Airway epithelial cell (primary cell): ENCODE measurements at places on chromosomes 13 and 19. TPM values are rescaled to one million over a fixed set of nuclear protein-coding genes. Genes with fewer than 3 reads are reported as not detected.

The SIGLEC14 gene
- not detected in 2 replicates for total RNA-seq

The ZNF561 gene
- total RNA-seq, result 21.8 and 37.2 TPM in 2 replicates

The DAND5 gene
- total RNA-seq, result 0.07 TPM in 1 of 2 replicates, not detected in the other

The CAPN12 gene
- 7.4 and 8.9 TPM in 2 replicates for total RNA-seq

The SULT2A1 gene
- total RNA-seq, result not detected in 2 replicates

The SRRM5 gene
- total RNA-seq, result not detected in 2 replicates

The CDC42EP5 gene
- total RNA-seq, result 35.1 and 37.1 TPM in 2 replicates

The ZNF560 gene
- total RNA-seq, result 0.49 TPM in 1 of 2 replicates, not detected in the other

The TNFSF13B gene
- total RNA-seq, result 0.14 TPM in 1 of 2 replicates, not detected in the other

The FSTL3 gene
- total RNA-seq, result 207 and 297 TPM in 2 replicates

The PBX4 gene
- total RNA-seq, result 0.35 TPM in 1 of 2 replicates, not detected in the other

The AMER2 gene
- total RNA-seq, result not detected in 2 replicates

The C5AR1 gene
- 0.35 and 0.65 TPM in 2 replicates for total RNA-seq

The ADAMTS10 gene
- 0.14 and 0.21 TPM in 2 replicates for total RNA-seq

The DKKL1 gene
- 0.14 TPM in 1 of 2 replicates, not detected in the other for total RNA-seq

The U2AF2 gene
- 174 and 255 TPM in 2 replicates for total RNA-seq

The LRRC4B gene
- total RNA-seq, result 0.07 TPM in 1 of 2 replicates, not detected in the other

The SLC39A3 gene
- total RNA-seq, result 40.5 and 64.9 TPM in 2 replicates

The IRGC gene
- not detected in 2 replicates for total RNA-seq

The SUPT5H gene
- total RNA-seq, result 57.2 and 82.5 TPM in 2 replicates

The MEDAG gene
- total RNA-seq, result not detected in 2 replicates

The NLRP5 gene
- total RNA-seq, result not detected in 2 replicates
